ENCODE measurements at places on chromosomes 1 and 21.
A peak's percentile ranks its signal among the peaks of the same experiment; 100 is the strongest.

- DNase-seq, result no peak
Observed at GRCh38 chr1:27136998-27137542, 17.9 kb downstream of the SLC9A1 start.

- DNase-seq, result no peak
Observed at GRCh38 chr21:41656946-41657525, 109.8 kb downstream of the RIPK4 start.

- DNase-seq, result no peak
Observed at GRCh38 chr1:203915811-203916210, 54.4 kb downstream of the SNRPE start.

GRCh38 chr1:52857443-52857842 is 14.9 kb downstream of the ZYG11A start:
- DNase-seq, result no peak

DNA sequence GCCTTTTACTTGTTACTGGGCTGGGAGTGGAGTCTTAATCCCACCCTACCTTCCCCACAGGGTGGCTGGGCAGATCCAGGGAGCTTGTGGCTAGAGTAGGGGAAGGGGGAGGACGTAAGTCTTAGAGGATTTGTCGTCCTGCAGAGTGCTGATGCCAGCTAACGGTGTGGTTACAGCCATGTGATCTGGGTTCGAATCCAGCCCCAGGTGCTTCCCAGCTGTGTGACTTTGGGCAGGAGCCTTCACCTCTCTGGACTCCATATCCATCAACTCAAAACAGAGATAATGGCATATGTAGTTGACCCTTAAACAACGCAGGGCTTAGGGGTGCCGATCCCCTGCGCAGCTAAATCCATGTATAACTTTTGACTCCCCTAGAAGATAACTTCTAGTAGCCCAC is 108.4 kb upstream of the TMEM51 start:
- no peak for DNase-seq

DNA sequence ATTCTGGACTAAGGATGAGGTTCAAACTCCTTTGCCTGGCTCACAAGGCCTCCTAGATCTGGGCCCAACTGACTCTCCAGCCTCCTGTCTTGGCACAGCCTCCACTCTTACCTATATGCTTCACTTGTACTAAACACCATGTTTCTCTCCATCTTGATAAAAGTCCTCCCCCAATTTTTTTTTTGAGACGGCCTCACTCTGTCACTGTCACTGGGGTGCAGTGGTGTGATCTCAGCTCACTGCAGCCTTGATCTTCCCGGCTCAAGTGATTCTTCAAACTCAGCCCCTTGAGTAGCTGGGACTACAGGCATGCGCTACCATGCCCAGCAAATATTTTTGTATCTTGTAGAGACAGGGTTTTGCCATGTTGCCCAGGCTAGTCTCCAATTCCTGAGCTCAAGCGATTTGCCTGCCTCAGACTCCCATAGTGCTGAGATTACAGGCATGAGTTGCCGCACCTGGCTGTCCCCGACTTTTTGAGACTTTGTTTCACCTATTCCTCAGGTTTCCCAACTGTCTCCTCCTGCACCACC is 39.7 kb downstream of the CD34 start:
- DNase-seq, result no peak

- no peak for DNase-seq
Observed at GRCh38 chr1:19040010-19040680, 83.7 kb upstream of the IFFO2 start.

DNA sequence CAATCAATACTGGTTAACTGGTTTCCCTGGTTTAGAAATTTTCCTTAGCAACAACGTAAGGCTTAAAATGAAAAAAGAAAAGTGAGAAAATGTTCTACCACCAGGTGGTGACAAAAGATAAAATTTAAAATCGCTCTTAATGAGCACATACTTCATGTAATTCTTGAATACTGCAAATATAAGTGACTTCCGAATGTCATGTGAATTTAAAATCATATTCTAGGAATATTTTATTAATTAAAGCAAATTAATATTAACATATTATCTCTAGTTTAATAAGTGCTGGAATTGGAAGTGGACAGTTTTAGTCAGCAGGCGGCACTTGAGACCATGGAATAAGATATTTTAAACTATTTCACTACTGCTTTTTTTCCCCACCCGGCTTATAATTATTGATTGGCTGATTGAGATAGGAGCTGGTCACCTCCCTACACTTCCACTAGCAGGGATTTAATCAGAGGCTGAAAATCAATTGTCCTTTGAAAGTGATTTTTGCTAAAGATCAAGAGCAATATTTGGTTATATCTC is 5.0 kb upstream of the ADAMTS1 start:
- DNase-seq, result peak; percentile 42

GRCh38 chr21:37119421-37120218 is 46.6 kb downstream of the TTC3 start:
- DNase-seq, result no peak

DNA sequence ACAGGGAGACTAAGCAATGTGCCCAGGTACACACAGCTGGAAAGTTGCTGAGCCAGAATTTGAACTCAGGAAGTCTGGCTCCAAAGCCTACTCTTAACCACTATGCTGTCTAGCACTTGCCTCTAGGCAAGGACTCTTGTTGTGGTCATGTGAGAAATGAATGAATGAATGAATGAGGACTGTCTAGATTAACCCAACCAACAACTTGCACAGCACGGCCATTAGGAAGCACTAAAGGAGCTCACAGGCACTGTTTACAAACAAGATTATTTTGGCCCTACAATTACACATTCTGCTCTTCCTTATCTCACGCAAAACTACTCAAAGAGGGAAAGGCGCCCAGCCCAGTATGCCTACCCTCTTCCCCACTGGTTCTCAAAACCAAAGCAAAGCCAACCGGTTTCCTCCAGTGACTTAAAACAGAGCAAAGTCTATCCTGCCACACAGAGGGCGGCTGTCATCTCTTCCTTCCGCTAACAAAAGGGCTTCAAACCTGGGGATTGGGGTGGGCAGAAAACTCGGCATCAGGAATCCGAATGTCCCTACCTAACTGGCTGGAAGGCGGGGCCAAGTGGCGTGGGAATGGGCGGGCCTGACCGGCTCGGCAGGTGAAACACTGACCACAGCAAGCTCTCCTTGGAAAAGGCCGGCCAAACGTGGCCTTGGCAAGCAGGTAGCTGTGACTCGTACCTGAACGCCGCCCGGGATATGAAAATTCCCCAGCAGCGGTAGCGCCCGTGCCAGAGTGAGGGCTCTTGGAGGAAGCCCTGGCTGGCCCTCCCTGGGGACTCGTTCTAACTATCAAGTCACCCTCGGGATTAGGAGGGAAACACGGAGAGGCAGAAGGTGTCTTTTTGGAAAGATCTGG is 948 bp downstream of the STK40 start:
- peak; percentile 59 for DNase-seq

DNA sequence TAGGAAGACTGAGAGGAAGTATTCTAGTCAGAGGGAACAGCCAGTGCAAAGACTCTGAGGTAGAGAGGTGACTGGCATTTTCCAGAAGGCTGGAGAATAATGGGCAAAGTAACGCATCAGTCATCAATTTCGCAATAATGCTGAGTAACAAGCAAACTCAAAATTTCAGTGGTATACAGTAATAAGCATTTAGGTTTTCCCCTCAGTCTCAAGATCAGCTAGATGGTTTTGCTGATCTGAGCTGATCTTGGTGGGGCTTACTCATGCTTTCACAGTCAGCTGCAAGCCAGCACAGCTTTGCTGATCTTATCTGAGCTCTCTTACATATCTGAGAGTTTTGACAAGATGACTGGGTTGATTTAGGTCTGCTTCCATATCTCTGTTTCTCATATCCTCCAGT is 108.7 kb downstream of the TSEN15 start:
- no peak for DNase-seq

- DNase-seq, result no peak
Observed at GRCh38 chr1:67908250-67908936, 75.1 kb upstream of the GNG12 start.

- no peak for DNase-seq
Observed at GRCh38 chr1:79059341-79059740, 52.8 kb upstream of the ADGRL4 start.

Measured in NCI-H1092 treated with DMSO at 0.1 percent for 48 hours (cell line).